ENCODE measurements at places on chromosomes 1 and 21.

DNA sequence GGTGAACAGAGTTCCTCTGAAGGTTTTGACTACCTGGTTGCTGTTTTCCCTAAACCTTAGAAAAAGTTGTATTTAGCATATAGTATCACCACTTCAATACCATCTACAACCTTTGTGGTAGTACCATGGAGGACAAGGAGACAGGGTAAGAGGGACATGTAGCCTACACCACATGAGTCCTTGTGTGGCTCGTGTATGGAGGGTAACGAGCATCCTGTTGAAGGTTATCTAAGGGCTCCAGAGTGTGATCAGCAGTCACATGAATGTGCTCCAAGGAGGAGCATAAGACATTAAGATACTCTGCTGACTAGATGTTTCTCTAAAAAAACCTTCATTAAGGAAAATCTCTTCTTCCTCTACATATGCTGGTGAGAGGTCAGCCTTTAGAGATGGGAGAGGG is 67.3 kb downstream of the VCAM1 start:
- DNase-seq, result no peak

- DNase-seq, result no peak
Observed at GRCh38 chr1:104868794-104869193, 1119.1 kb downstream of the AMY1C start.

DNA sequence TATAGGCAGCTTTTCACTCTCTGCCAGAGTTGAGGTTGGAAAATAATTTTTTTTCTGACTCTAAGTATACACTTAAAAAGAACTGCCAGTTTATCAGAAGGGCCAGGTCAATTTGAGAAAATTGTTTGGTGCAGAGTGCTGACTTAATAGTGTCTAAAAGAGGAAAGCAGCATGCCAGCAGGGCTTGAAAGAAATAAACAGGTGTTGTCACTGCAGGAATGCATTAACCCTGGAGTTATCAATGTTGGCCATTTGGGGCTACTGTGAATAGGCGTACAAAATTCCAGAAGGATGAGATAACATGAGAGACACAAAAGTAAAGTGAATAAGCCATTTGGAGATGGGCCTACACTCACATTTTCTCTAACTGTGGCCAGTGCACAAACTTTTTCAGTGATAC is 220.6 kb upstream of the PLD5 start:
- DNase-seq, result no peak

GRCh38 chr1:208153386-208153785 is 90.8 kb downstream of the PLXNA2 start:
- no peak for DNase-seq

DNA sequence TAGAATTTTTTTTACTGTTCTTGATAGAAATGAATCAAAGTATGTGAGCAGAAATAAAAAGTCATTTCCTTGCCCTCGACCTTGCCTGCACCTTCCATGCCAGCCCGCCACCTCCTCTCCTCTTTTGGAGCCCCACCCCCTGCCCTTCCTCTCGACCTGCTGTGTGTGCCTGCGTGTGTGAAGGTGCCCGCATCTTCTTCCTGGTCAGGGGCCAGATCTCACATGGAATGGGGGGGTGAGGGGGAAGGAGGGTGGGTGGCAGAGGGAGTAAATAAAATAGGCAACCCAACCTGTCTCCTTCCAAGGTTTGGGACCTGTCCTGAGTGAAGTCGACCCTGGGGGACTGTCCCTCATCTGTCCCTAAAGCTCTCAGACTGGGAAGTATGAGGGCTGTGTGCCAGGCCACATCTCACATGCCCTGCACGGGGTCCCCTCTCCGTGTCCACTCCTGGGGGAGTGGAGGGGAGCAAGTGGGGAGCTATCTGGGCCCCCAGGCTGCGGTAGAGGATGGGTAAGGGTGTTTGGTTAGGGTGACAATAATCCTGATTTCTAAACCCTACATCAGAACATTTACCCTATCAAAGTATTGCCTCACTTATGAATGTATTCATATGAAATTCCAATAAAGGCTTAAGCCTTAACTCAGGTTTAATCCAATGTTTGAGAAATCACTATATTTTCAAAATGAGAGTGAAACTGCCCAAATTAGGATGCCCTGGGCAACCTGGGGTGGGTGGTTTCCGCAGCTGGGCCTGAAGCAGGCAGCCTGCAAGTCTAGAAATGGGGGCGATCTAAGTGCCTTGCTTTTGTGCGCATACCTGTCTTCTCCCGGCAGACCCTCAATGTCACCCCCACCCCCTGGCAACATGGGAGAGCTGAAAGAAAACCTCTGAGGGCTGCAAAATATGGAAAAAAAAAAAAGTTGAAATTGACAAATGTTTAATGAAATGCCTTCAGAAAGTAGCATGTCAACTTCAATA is 15.4 kb downstream of the AMPD2 start:
- DNase-seq, result no peak

DNA sequence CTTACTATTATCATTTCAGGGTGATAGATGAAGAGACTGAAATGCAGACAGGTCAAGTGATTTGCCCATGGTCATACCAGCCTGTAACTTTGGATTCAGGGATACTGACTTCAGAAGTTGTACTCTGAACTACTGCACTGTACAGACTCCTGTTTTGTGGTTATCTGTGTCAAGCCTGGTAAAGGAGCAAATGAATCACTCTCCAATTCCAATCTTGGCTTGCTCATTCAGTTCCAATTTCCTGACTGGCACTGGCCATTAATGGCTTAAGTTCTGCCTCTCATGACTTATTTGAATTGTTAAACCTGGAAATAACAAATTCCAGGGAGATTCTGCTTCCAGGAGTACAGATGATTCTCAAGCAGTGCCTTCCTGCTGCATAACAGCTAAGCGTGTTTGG is 45.4 kb upstream of the PLD5 start:
- DNase-seq, result no peak

DNA sequence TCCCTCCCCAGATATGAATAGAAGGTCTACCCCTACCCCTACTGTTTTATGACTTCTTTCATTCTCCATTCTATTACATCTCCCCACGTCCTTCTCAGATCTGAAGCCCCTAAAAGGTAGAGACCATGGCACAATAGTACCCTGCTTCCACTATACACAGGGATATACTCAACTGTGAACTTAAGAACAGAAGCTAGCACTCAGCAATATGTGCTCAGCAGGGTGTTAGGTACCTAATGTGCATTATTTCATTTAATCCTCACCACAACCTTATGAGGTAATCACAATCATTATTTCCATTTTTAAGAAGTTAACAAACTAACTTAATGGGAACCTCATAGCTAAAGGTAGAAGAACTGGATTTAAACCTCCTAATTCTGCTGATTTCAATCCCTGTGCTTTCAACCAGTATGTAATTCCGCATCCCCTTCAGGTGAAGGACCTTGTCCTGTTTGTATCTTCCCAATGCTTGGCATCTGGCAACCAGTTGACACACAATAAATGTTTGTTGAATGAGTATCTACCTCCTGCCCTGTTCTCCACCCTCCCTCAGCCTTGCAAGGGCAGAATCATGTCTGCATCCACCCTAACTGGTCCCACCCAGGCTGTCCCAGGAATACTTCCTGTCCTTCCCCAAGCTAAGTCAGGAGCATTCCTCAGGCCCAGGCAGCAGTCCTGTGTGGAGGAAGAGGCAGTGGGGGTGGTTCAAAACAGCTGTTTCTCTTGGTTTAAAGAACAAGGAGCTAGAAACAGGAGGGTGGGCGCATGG is 6.5 kb downstream of the DENND2D start:
- no peak for DNase-seq

- no peak for DNase-seq
Observed at GRCh38 chr1:147722124-147722523, 38.3 kb downstream of the GJA5 start.

GRCh38 chr1:90809996-90810395 is 92.9 kb upstream of the BARHL2 start:
- DNase-seq, result no peak

DNA sequence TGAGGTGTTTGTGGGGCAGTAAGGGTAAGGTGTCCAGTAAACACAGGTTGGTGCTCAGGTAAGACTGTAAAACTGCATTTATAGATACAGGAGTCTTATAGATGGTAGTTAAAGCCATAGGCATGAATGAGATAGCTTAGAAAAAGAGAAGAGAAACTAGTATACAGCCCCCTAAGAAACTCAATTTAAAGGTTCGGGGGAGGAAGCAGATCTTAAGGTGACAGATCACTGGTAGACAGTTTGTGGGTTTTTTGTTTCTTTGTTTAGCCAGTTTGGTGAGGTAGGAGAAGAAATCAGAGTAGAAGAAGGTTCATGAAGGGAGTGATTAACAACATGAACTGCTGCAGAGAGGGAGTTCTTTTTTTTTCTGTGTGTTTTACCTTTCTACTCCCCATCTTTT is 6.1 kb upstream of the AGO3 start:
- no peak for DNase-seq

DNA sequence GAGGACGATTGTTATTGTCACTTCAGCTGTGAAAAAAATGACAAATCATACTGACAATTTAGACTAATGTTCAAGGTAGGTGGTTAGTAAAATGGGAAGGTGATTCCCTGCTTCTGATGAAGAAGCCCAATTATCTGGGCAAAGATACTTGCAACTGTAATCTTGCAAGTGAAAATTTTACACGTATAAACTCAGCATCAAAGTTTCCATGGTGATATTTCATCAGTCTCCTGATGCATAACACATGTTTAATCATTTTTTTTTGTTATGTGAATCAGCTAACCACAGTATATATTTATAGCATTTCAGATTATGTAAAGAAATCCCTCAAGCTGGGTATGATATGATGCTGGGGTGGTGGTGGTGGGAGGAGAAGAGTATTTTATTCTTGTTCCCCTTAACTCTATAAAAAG is 16.4 kb upstream of the KCNK1 start:
- DNase-seq, result no peak

DNA sequence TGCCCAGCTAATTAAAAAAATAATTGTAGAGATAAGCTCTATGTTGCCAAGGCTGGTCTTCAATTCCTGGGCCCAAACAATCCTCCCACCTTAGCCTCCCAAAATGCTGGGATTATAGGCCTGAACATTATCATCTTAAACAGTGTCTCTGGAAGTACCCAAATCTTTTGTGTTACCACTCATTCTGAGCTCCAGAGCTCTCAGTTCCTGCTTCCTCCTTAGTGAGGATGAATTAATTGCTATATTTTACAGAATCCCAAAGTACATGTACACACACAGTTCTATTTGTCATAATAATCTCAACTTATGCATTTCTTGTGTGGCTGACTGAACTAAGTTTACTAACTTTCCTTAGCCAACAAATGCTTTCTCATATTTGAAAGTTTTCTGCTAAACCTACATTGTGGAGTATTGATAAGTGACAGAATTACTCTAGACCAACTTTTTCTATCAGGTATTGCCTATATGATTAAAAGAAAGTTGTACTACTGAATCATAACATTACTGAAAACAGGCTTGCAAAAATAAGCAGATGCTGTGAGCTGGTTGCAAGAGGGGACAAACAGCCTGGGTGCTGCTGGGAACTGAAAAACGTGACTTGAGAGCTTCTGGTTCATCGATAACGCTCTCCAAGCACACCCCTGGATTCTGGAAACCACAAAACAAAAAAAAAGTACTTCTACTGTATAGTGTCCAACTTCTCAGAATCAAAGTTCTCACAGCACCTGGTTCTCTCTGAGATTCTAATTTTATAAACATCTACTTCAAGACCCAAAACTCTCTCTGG is 15.3 kb downstream of the VAV3 start:
- DNase-seq, result no peak

GRCh38 chr1:42756956-42757891 is 9.6 kb downstream of the P3H1 start:
- DNase-seq, result peak; percentile 39

- no peak for DNase-seq
Observed at GRCh38 chr21:34724131-34724856, 55.5 kb downstream of the CLIC6 start.

GRCh38 chr21:41953249-41953830 is 478 bp downstream of the C2CD2 start:
- no peak for DNase-seq

DNA sequence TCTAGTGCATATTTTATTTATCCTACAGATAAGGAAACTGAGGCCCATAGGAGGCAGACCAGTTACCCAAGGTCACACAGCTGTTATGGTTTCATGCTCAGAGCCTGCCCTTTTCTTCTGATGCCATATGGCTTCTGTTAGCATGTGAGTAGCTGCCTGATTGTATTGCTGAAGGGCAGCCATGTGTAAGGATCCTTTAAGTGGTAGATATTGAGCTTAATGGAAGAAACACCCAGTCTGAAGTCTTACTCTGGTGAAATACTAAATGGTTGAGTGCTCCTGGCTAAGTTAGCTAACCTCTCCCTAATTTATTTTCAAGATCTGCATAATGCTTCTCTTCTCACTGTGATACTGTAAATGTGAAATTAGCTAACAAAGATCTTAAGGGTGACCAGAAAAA is 30.9 kb downstream of the ADAMTS5 start:
- no peak for DNase-seq

DNA sequence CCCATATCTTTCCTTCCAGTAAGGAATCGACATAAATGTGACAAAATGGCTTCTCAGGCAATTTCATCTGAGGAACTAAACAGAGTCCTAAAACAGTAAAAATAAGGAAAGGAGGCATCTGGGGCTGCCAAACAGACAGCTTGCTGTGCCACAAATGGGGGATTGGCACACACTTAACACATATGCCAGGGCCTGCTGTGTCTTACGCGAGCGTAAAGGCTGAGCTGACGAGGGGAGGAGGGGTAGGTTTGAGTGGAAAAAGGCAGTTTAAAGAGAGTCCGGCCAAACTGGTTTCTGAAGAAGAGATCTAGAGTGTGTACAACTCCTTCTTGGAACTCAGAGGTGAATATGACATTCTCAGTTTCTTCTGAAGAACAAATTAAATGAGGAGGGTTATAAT is 244.1 kb upstream of the MAP1LC3C start:
- no peak for DNase-seq

GRCh38 chr1:240800291-240800690 is 188.3 kb upstream of the GREM2 start:
- no peak for DNase-seq

DNA sequence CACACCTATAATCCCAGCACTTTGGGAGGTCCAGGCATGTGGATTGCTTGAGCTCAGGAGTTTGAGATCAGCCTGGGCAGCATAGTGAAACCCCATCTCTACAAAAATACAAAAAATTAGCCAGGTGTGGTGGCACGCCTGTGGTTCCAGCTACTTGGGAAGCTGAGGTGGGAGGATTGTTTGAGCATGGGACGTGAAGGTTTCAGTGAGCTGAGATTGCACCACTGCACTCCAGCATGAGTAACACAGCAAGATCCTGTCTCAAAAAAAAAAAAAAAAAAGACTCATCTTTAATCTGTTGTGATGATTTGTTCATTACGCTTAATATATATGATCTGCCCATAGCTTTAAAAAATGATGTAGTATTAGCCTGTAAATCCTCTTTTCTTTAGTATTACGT is 44.0 kb downstream of the OR10J1 start:
- DNase-seq, result no peak

- DNase-seq, result no peak
Observed at GRCh38 chr1:45952072-45952471, 148.7 kb downstream of the MAST2 start.

DNA sequence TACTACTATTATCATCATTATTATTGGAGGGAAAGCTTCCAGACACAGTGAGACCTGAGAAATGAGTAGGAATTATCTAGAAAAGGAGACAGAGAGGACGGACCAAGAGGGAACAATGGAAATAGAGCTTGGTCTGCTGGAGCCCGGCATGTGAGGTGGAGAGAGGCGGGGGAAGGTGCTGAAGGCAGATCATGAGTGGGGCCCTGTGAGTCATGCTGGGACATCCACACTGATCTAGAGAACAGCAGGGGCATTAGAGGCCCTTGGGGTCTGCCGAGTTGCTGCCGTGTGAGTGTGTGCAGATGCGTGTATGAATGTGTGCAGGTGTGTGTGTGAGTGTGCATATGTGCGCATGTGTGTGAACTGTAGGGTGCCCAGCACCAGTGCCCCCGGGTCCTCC is 65.7 kb downstream of the TMCO4 start:
- DNase-seq, result no peak

Measured in KG1 (cell line).